Activated CD8-positive, alpha-beta memory T cell treated with anti-CD3 and anti-CD28 coated beads for 1 hour (primary cell): ENCODE measurements at places on chromosomes 1 and 21.

- no peak for DNase-seq
Measured at GRCh38 chr1:160866001-160866694, 3.5 kb upstream of the CD244 start.

- DNase-seq: no peak
Measured at GRCh38 chr21:17495680-17496079, 17.2 kb upstream of the CXADR start.

DNA sequence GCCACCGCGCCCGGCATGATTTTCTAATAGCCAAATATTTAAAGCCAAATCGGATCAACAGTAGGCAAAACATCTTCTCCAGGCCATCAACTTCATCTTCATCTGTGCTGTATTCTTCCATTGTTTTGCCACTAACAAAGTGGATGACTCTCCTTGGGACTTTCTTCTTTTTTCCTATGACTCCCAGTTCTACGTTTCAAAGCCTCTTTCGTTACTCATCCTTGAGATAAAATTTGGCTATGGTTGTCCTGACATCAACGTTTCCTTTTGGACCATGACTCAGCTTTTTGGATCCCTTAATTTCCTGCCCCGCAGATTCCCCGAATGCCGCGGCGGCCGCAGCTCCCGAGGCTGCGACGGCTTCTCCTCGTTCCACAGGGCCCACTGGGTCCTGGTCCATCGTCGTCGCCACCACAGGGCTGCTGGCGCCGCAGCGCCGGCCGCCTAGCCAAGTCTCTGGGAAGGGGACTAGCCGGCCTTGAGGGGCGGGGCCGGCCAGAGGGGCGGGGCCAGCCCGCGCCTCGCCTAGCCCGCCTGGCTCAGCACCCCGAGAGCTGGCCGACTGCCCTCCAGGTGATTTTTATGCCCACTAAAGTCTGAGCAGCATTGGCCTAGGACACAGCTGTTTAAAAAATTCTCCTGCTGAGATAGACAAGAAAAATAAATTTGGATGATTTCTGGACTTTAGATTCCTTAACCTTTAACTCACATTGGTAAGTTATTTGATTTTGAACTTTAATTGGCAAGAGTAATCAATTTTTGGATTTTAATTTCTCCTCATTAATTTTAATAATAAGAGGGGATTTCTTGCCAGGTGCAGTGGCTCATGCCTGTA lies 93.9 kb downstream of the ADCY10 start:
- no peak for DNase-seq

DNA sequence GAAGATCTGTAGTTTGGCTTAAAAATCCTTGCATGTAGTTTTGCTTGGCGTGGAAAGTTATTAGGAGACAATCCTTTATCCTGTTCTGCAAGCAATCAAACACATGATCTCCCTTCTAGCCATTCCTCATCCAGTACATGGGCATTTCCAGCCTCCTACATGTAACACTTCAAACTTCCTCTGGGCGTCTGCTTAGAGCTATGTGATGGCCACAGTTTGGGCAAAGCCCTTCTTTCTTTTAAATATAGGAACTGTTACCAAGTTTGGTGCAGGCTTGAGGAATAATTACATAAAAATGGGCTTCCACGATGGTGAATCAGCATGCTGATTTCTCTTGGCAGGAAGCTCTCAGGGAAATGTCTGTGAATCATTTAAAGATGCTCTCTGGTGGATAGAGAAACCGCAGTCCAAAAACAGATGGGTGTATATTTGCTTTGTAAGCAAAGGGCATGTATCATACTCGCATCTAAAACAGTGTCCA lies 176.9 kb upstream of the FMN2 start:
- no peak for DNase-seq

GRCh38 chr1:55124470-55124869 lies 85.1 kb downstream of the PCSK9 start:
- DNase-seq: no peak

GRCh38 chr1:31694964-31695313 lies 8.9 kb downstream of the COL16A1 start:
- DNase-seq: no peak

DNA sequence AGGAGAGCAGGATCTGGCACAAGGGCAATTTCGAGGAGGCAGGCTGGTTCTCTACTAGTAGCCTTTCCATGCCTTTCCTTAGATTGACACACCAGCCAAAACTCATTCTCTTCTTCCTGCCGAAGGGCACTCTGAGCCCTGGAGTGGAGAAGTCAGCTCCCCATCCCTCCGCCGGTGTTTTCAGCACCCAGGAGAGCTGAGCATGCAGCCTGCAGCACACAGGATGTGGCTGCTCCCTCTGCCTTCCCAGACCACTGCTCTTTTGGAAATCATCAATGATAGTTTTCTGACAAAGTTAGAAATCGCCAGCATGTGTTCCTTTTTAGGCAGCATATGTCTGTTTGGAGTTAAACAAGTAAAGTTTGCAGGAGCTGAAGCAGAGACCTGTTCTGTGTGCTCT lies 11.7 kb downstream of the RNU5D-1 start:
- DNase-seq: no peak

- no peak for DNase-seq
Measured at GRCh38 chr1:6418668-6419396, 887 bp downstream of the HES2 start.

DNA sequence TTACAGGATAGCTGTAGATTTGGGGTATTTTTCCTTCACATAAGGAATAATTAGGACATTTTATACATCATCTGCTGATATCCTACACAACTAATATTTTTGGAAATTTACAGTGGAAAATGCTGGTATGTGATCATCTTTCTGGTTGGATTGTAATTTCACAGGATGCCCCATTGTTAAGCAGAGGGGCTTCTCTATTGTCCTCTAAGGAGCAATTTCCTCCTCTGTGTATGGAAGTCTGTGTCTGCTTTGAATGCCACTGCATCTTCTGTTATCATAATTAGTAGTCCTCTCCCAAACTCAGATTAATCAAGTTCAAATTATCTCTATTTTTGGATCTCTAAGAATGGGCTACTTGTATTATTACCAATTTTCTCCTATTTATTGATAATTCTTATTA lies 988.1 kb upstream of the B3GALT2 start:
- no peak for DNase-seq

- DNase-seq: no peak
Measured at GRCh38 chr1:189567890-189568289, 909.8 kb downstream of the BRINP3 start.

DNA sequence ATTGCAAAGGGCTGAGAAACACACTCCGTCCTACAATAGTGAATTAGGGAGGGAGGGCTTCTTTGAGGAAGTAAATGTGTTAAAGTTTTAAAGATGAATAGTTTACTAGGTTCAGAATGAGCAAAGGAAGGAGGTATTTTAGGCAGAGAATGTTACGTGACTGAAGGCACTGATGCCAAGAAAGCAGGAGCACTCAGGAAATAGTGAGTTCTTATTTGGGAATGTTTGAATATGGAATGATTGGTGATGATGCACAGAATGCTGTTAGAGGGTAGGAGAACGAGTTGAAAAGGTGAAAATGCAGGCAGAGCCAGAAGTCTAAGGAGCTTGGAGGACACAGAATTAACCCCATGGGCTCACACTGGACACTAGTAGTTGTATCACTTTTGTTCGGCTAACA lies 108.0 kb downstream of the NRIP1 start:
- no peak for DNase-seq
